EH (cell line): ENCODE measurements at places on chromosomes 7 and 10.
A peak's percentile ranks its signal among the peaks of the same experiment; 100 is the strongest.

DNA sequence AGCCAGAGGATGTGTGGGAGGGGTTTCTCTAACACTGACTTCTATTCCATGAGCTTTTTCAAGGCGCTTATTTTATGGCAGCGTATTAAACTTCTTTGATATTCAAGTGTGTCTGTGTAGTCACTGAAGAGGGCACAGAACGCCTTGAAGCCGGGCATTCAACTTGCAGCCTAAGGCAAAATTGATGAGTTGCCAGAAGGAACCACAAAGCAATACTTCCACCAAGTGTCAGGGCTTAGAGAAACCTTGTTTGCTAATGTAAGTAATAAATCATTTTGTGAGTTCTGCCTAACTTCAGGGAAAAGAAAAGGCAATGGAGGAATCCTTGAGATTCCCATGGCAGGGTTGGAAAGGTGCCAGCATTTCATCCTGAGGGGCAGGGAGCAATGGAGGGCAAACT lies 163.8 kb downstream of the LCOR start:
- peak; percentile 67 for DNase-seq

DNA sequence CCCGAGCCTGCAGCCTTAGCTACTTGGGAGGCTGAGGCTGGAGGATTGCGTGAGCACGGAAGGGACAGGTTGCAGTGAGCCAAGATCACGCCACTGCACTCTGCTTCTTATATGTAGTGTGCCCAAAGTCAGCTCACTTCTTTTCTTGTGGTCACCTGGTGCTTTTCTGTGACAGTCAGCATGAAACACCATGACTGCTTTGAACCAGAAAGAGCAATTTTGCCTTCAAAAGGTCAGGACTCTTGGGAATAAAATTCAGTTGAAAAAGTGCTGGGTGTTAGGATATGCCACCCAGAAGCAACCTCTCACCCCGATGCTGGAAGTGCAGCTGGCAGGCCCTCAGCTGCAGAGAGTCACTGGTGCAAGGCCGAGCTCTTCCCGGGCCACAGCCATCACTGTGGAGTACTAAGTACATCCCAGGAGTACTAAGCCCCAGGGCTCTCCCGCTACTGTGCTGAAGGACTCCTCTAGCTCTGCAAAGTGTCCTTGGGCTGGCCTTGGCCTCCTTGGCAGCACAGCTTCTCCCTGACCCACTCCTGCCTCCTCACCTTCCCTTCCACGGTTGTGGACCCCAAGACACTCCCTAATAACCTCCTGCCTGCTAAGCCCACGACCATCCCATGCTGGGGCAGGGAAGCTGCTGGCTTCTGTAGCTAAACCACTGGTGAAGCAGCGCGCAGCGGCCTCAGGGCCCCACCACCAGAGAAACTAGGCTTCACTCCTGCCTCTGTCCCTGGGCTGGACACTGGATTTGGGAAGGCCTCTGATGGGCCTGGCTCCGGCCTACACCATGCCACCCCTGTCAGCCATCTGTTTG lies 17.6 kb upstream of the GDI2 start:
- DNase-seq = no peak

DNA sequence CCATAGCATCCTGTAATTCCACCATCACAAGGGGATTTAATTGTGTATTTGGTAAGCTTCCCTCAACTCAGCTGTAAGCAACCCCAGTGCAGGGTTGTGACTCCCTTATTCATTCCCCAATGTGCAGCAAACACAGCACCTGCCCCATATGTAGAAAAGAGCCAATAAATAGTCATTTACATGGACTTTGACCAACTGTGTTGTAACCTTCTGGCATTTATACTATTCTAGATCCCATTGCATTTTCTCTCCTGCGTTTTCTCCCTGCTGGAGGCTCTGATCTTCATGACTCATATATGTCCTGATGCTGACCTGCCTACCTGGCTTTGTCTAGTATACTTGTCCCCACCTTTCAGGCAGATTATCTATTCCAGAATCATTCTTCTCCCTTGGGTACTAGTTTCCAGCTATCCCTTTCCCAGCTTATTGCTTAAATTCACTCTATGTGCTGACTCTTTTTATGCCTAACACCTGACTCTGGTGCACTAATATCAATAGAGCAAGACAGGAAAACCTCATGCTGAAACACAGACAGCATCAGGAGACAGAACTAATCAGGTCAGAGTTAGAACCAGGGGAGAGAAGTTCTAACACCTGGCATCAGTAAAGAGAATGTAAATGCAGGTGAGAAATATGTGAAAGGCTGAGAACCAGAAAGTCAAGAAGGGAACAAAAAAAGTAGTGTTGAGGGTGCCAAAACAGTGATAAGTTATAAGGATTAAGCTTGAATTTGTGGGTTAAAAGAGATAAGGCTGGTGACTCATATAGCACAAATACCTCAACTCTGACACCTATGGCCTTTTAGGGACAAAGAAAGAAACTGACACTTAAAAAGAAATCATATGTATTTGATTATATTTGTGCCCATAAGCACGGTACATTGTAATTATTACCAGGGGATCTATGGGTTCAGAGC lies 402.7 kb downstream of the IPMK start:
- no peak for DNase-seq

GRCh38 chr10:129912166-129912917 lies 51.7 kb downstream of the EBF3 start:
- DNase-seq = no peak

GRCh38 chr7:158324397-158325360 lies 262.9 kb downstream of the PTPRN2 start:
- no peak for DNase-seq

GRCh38 chr7:6637544-6638229 lies 569 bp downstream of the ZNF316 start:
- peak; percentile 25 for DNase-seq

- peak; percentile 56 for DNase-seq
These were observed 35.9 kb downstream of the LRRC4 start for GRCh38 chr7:127995156-127995880.

- peak; percentile 32 for DNase-seq
These were observed 30.9 kb upstream of the STEAP4 start for GRCh38 chr7:88337572-88337971.

DNA sequence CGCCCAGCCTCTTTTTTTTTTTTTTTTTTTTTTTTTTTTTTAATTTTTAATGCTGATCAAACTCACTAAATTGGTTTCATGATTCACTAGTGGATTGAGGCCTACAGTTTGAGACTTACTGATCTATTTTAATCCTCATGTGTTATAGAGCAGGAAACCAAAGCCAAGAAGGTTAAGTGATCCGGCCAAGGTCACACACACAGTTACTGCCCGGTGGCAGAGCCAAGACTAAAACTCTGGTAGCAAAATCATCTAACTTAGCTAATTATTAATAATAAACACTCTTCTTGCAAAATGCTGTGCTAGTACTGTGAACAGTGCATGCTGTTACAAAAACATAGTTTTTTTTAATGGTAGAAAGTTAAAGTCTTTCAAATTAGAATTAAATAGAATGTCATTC lies 188.3 kb upstream of the NFE2L3 start:
- no peak for DNase-seq
